ENCODE measurements at places on chromosomes 6 and 20.

GRCh38 chr6:5746759-5747130, 260.0 kb downstream of the NRN1 start:
- H3K27me3 ChIP-seq = no peaks in the 10 kb centered on the region
- H3K4me1 ChIP-seq = peaks cover 13% of the 10 kb centered on the region
- no peak for DNase-seq
- no peak overlapping the region for H3K4me3 ChIP-seq

- peaks cover 7% of the 10 kb centered on the region for H3K4me1 ChIP-seq
- DNase-seq = no peak
- no peak overlapping the region for H3K4me3 ChIP-seq
- H3K27me3 ChIP-seq = peaks cover 12% of the 10 kb centered on the region
These were observed 516.5 kb downstream of the CD83 start for GRCh38 chr6:14634072-14634471.

DNA sequence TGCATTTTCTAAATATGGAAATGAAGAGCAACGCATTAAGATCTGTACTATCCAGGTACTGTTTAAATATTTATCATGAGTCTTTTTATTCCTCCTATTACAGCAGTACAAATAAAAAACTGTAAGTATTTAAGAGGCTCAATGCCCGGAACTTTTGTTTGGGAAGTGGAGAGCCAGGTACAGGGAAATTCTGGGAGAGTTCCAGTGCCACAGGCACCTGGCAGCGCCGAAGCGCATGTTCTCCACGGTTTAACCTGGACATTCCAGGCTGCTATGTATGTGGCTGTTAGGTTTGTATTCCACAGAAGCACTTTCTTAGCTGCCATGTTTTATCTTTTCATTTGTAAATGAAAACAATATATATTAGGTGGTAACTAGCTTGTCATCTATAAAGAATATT, 81.7 kb downstream of the PREP start:
- H3K4me1 ChIP-seq = peaks cover 25% of the 10 kb centered on the region
- no peak for DNase-seq
- H3K36me3 ChIP-seq = peaks cover 23% of the 10 kb centered on the region
- no peak overlapping the region for H3K27ac ChIP-seq
- H3K27me3 ChIP-seq = no peaks in the 10 kb centered on the region
- no peak overlapping the region for H3K4me3 ChIP-seq

DNA sequence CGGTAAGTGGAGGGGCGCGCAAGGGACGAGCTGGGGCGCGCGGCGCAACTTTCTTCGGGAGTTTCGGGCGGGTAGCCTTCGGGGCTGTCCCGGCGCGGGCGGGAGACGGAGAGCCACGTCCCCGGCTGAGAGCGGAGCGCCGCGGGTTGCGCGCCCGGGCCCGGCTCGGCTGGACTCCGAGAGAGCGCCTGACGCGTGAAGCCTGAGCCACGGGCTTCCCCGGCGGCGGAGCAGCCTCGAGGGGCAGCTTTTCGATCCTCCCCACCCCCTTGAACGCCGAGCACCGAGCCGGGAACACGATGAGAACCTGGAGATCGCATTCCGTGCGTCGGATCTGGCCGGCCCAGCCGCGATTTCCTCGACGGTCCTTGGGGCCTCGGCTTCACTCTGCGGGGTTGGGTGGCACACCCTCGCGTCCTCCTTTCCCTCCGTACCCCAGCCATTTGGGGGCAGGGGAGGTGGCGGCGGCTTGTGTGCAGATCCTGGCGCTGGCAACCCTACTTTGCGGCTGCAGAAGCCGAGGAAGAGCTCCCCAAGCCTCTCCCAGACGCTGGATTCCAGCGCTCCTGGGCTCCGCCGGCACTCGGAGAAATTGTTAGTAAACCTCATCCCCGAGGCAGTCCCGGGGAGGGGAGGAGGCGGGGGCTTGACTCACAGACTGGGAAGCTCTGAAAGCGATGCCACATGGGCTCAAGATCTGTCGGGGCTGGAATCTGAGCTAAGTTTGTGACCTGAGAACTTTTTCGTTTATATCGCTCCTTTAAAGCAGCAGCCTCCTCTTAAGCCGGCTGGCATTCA, 572 bp downstream of the DSE start:
- H3K27ac ChIP-seq = peak overlapping the region; percentile 97
- H3K4me3 ChIP-seq = peak overlapping the region; percentile 88
- H3K4me1 ChIP-seq = peaks cover 44% of the 10 kb centered on the region
- peaks cover 3% of the 10 kb centered on the region for H3K36me3 ChIP-seq

DNA sequence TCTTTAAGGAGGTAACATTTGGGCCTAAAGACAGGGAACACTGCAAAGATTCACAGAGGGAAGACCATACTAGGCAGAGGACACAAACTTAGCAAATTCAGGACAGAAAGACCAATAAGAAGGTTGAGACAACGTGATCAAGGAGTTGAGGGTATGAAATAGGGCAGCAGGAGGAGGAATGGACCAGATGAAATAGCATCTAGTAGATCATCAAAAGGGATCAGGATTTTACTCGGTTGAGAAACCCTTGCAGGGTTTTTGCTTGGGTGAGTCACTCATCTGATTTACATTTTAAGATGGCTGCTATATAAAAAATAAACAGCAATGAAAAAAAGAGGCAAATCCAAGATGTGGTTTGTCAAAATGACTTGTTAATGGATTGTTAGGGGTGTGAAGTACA, 4.7 kb downstream of the BCLAF1 start:
- peak overlapping the region; percentile 74 for H3K27ac ChIP-seq
- H3K36me3 ChIP-seq = peaks cover 4% of the 10 kb centered on the region
- H3K4me3 ChIP-seq = no peak overlapping the region
- H3K27me3 ChIP-seq = no peaks in the 10 kb centered on the region
- DNase-seq = no peak
